ENCODE measurements at places on chromosomes 12 and 14.

DNA sequence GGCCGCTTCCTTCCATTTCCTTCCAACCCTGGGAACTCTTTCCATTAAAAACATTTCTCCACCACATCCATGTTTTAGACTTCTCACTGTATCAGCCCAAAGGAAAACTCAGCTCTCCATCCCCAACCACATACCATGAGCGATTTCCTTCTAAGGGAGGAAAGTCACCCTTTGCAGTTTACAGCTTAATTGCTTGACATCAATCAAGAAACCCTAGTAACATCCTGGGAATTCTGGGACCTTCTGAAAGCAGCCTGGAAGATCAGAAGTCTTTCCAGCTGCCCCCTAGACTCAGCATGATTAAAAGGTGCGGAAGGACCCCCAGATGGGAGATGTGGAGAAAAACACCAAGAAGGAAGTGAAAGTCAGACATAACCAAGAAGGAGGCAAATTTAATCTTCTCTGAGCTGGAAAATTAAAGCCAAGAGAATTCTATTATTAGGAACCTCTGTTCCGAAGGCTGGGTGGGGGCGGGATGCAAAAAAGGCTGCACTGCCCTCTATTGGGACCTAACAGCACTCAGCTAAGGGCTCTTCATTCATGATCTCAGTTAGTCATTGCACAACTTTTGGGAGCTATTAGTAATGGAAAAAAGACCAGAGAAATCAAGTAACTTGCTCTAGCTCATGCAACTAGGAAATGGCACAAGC lies 73.3 kb upstream of the PLXNC1 start:
- DNase-seq, result no peak

DNA sequence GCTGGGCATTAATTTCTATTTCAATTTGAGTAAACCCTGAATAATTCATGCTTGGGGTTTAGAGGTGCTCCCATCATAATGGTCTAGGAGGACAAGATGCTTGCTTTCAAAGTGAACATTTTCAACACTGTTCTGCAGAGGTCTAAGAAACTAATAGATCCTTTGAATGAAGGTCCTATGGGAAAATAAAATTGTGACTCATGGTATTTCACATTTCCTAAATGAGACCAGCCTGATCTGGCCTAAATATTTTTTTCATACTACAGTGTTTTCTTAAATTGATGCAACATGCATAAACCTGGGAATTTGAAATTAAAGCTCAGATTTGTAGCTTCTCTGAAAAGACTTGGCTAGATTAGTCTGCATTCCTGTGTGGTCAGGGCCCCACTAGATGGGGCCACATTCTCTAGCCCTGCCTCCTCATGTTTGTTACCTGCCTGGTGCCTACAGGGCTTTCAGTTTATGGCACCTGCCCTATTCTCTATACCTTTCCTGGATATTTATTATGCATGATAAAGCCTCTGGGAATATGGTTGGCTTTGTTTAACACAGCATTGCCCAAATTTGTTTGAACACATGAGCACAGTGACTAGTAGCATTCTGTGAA lies 112.7 kb downstream of the METTL25 start:
- no peak for DNase-seq

- no peak for DNase-seq
These were observed 10.7 kb downstream of the LLPH start for GRCh38 chr12:66119870-66120241.

DNA sequence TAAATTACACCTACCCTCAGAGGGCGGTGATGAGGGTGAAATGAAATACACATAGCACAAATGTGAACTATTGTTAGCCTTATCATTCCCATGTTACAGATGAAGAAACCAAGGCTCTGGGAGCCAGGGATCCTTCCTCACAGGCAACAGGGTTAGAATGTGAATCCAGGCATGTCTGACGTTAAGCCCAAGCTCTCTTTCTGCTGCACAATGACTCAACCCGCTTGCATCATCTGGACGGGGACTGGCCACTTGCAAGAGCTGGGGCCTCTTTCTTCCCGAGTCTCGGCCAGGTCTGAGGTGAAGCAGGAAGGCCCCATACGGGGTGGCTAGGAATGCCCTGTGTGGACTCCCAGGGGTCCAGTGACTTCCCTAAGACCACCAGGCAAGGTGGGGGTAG lies 105.2 kb downstream of the RBM19 start:
- no peak for DNase-seq

- no peak for DNase-seq
These were observed 10.1 kb upstream of the RPL10L start for GRCh38 chr14:46661728-46662127.

- DNase-seq, result no peak
These were observed 6.5 kb downstream of the CAPS2 start for GRCh38 chr12:75323663-75324062.

- DNase-seq, result no peak
These were observed 13.9 kb downstream of the BTBD7 start for GRCh38 chr14:93318927-93319326.

- DNase-seq, result no peak
These were observed 194.9 kb upstream of the SYT10 start for GRCh38 chr12:33634544-33634943.

DNA sequence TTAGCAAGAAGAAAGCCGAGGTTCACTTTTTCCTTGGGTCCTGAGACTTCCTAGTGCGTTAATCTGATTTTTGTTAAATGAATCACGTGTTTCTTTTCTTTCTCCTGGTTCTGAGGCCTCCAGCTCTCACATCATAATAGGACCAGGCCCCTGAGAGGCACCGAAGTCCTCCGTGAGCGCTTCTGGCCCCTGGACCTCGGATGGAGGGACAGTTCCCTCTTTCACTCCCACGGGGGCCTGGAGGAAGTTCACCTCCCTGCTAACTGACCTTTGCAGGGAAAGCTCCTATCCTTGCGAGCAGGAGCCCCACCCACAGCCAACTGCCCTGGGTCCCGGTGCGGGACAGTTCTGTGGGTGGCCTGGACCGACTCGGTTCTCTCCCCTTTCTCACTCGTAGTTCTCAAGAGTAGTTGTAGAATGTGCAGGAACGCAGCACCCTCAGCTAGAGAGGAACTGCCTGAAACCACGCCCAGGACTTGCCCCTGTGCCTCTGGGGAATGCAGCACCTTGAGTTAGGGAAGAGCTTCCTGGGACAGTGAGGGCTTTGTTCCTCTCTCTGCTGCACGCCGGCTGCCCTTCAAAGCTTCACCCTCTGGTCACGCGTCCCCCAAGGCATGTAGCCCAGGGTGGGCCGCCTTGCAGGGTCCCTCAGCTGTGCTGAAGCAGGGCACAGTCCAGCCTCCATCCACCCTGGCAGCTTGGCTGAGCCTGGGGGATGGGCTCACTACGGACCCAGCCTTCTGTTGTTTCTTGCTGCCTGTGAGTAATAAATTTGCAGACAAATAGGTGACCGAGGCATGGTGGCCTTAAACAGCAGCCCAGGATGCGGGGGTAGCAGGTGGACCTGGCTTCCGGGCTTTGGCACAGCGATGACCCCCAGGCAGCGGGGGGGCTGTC lies 264.6 kb downstream of the ADGRD1 start:
- no peak for DNase-seq

- DNase-seq, result no peak
These were observed 268.1 kb downstream of the EGLN3 start for GRCh38 chr14:33682760-33683159.

DNA sequence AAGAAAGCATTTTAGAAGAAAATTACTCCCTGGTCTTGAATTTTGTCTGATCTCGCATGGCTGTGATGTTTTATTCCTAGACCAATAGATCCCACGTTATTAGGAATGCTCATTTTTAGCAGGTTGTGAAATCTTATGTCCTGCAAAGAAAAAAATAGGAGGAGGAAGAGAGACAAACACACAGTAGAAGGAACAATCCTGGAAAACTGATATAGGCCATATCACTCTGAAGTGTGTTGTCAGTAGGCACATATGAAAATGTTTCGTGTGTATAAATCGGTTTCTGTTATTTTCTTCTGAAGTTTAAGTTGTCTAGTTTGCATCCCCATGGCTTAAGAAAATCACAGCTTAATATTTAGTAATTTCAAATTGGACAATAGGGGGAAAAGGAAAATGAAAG lies 12.4 kb downstream of the SLCO1B3 start:
- DNase-seq, result no peak

- DNase-seq, result no peak
These were observed 50.9 kb upstream of the GPR68 start for GRCh38 chr14:91295276-91295845.

- no peak for DNase-seq
These were observed at the start of gene CYP27B1 for GRCh38 chr12:57766464-57767304. TSS of gene CYP27B1 (minus strand) at chr12:57767078. CDS start at chr12:57767041, 37 bp downstream.

DNA sequence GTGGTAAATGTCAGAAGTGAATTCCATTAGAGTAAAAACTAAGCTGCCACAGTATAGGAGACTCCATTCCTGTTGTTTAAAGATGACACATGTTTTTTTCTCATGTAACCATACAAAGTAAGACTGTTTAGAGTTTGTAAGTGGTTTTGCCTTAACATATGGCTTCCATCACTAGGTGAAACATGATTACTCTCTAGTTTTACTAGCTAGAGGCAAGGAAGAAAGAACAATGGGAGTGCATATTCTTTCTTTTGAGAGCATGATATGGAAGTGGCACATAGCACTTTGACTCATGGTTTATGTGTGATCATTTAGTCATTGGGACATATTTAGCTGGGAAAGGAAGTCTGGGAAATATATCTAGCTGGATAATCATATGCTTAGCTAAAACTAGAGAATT lies 7.7 kb downstream of the ATF7IP start:
- DNase-seq, result no peak

- DNase-seq, result no peak
These were observed 240.4 kb downstream of the ASCL1 start for GRCh38 chr12:103197725-103198388.

GRCh38 chr12:13210236-13211190 lies 14.0 kb downstream of the EMP1 start:
- no peak for DNase-seq

GRCh38 chr12:80556566-80556965 lies 112.5 kb downstream of the PTPRQ start:
- DNase-seq, result no peak

GRCh38 chr14:101018561-101019290 lies 115.2 kb upstream of the RTL1 start:
- DNase-seq, result no peak

- no peak for DNase-seq
These were observed 6.2 kb upstream of the PLEKHH1 start for GRCh38 chr14:67526676-67527459.

DNA sequence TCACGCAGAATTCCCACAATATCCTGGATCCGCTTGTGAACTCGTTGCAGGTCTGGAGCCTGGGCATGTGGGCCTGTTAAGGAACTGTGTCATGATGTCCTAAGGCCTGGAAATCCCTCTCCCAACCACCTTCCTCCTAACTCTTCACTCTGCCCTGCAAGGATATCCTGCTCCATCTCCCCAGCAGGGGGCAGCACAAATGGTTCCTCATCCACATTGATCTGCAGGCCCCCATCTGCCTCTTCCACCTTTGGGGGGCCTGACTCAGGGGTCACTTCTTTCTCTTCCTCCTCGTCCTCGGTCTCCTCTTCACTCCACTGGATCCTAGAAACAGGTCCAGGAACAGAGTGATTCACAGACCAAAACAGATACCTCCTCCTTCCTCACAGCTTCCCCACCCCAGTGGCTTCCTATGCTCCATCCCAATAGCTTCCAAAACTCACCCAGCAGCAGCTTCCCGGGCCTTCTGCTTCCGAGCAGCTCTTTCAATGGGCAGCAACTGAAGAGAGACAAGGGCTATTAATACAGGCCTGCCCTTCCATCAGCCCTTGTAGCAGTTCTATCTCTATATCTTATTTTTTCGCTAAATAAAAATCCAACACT lies 4.5 kb downstream of the NOP2 start:
- peak; percentile 67 for DNase-seq

DNA sequence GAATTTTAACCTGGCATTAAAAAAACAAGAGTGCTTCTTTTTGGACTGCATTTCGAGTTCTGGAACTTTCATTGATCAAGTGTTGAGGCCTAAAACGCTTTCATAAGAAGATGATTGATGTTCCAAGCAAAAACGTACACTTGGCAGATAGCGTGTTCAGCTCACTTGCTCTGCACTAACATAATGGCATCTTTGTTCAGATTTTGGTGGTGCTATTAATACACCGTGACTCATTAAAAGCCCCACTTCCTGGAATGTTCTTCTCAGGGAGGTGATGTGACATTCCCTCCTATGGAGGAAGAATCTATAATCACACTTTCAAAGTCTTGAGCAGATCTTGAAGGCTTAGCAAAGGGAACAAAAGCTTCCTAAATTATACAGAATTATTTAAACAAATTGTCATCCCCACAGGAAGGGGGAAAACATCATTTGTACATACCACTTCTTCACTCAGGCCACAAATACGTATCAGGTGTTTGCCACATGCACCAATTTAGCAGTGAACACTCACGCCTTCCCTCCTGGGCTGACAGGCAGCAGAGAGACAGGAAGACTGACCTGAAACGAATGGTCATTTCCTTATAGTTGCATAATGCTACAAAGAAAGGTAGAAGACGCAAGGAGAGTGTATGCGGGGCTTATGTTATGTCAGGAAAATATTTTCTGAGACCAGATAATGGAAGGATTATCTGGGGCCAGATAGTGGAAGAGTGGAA lies 15.4 kb downstream of the HSP90AA1 start:
- DNase-seq, result no peak

DNA sequence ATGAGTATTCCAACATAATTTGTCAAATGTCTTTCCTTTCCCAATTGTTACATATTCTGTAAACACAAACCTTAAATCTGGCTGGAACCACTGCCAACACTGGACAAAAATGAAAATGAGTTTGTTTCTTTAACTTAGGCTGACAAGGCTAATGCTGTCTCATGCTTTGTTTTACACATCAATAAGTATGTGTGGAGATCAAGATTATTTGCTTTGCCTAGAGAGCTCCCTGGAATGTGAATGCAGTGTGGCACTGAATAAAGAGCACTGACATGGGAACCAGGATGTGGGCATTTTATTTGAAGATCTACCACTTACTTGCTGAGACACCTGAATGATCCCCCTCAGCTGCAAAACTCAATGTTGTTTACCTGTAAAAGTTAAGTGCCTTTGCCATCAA lies 61.7 kb downstream of the RALGAPA1 start:
- no peak for DNase-seq

- no peak for DNase-seq
These were observed 12.8 kb upstream of the CEP170B start for GRCh38 chr14:104852280-104852663.

DNA sequence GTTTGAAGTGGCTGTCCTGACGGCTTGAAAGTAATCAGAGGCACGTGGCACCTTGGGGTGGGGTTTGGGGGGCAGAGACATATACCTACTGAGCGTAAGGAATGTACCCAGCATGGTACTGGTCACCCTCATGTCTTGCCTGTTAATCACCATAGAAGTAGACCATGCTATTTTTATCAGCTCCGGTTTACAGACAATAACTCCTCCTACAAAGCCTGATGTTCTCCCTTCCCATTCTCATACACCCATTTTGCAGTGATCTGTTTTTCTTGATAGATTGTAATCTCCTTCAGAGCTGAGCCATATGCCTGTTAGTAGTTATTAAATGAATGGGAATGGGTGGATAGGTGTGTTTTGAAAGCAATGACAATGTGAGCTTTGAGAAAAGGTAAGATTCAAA lies 10.5 kb downstream of the EVL start:
- no peak for DNase-seq

GRCh38 chr12:64943686-64944085 lies 119.2 kb downstream of the TBC1D30 start:
- no peak for DNase-seq

GRCh38 chr12:22481547-22482104 lies 62.7 kb downstream of the C2CD5 start:
- no peak for DNase-seq
